Fibroblast of the aortic adventitia (primary cell): ENCODE measurements at places on chromosomes 5 and 9.
A peak's percentile ranks its signal among the peaks of the same experiment; 100 is the strongest.

- no peak for DNase-seq
These were observed 382.6 kb upstream of the IRX4 start for GRCh38 chr5:2265341-2265740.

DNA sequence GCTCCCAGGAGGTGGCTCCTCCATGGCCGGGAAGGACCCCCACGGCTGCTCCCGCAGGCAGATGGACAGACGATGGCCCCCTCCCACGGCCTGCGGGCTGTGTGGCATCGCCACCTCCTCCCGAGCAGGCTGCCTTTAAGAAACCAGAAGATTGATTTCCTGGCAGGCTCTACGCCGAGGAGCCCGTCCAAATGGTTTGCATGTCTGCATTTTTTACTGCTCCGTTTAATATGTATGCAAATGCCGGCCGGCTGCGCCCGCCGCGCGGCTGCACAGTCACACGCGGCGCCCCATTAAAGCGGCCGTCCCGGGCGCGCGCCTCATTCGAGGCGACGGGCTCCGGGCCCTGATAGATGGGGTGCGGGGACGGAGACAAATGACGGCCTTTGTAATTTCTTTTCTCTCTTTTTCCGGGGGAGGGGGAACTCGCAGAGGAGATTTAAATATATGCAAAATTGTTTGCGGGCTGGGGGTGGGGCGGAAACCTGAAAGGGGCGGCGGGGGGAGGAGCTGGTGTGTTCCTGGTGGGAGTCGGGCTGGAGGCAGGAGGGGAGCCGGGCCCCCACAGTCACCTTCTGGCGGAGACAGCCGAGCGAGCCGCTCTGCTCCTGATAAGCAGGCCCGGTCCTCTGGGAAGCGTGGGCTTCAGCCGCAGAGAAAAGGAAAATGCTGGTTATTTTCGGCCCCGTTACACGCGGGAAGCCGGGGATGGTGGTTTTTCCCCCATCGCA is 158.7 kb upstream of the IER5L start:
- DNase-seq, result peak; percentile 81

GRCh38 chr5:126464016-126464415 is 40.8 kb downstream of the GRAMD2B start:
- DNase-seq, result no peak

DNA sequence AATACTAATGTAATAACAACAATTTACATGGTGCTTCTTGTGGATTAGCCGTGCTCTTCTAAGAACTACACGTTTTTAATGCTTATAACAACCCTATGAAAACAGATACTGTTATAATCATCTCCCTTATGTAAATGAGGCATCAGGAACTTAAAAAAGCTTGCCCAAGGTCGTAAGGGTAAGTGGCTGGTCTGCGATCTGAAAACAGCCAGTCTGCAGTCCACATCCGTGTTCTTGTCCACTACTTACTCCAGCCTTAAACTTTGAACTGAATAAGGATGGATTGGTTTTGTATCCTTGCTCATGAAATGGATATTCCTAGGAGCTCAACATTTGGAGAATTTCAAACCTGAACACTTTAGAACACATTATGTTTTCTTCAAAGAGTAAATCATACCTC is 26.7 kb downstream of the PAM start:
- no peak for DNase-seq

- DNase-seq, result no peak
These were observed 157.4 kb downstream of the SNCAIP start for GRCh38 chr5:122469384-122469919.

- peak; percentile 84 for DNase-seq
These were observed 70.8 kb upstream of the STARD4 start for GRCh38 chr5:111582993-111583601.

DNA sequence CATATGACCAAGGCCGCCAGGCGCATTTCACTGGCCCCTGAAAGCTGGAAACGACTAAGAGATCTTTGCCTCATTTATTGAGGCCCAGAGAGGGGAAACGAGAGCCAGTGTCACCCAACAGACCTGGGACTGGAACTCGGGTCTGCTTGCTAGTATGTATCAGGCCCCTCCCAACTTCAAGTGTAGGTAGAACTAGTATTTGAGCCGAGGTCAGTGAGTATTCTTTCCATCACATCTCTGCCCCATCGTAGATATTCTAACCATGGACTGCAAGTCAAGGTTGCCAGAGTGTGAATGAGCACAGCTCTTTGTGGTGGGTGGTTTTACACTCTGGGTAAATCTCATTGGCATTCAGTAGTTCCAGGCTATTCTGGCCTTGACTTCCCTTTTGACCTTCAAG is 42.2 kb downstream of the GPR107 start:
- no peak for DNase-seq
